CD8-positive, alpha-beta memory T cell (primary cell): ENCODE measurements at places on chromosomes 5 and 9. TPM values are rescaled to one million over a fixed set of nuclear protein-coding genes. Genes with fewer than 3 reads are reported as not detected.

DNA sequence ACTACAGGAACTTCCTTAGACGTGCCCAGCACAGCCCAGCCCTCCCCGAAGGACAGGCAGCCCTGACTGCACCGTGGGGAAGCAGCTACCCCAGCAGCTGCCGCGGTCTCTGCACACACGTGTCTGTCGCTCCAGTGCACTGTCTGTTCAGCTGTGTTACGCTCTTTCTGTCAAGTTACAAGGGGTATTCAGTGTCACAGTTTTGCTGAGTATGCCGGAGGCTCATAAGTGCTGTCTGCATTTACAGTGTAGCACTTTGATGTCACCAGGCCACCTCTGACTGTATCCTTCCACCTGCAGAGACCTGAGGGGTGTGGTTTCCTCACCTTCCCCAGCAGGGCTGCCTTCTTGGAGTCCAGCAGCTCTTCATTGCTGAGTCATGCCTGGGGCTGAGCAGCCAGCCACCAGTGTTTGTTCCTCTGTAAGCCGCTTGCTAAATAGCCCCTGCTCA lies 126.8 kb downstream of the EHMT1 start:
- peaks cover 25% of the 10 kb centered on the region for H3K36me3 ChIP-seq
- H3K27me3 ChIP-seq, result no peaks in the 10 kb centered on the region
- peaks cover 6% of the 10 kb centered on the region for H3K4me1 ChIP-seq
- H3K4me3 ChIP-seq, result no peak overlapping the region
- no peak for DNase-seq

- H3K4me3 ChIP-seq, result no peak overlapping the region
- DNase-seq, result no peak
- no peaks in the 10 kb centered on the region for H3K27me3 ChIP-seq
- H3K4me1 ChIP-seq, result peaks cover 10% of the 10 kb centered on the region
- H3K27ac ChIP-seq, result no peak overlapping the region
- H3K36me3 ChIP-seq, result no peaks in the 10 kb centered on the region
These were observed 33.8 kb upstream of the FYB1 start for GRCh38 chr5:39253196-39253595.

GRCh38 chr5:122137702-122138101 lies 8.4 kb downstream of the ZNF474 start:
- H3K36me3 ChIP-seq, result no peaks in the 10 kb centered on the region
- peaks cover 6% of the 10 kb centered on the region for H3K4me1 ChIP-seq
- DNase-seq, result peak; percentile 40
- H3K27ac ChIP-seq, result no peak overlapping the region

DNA sequence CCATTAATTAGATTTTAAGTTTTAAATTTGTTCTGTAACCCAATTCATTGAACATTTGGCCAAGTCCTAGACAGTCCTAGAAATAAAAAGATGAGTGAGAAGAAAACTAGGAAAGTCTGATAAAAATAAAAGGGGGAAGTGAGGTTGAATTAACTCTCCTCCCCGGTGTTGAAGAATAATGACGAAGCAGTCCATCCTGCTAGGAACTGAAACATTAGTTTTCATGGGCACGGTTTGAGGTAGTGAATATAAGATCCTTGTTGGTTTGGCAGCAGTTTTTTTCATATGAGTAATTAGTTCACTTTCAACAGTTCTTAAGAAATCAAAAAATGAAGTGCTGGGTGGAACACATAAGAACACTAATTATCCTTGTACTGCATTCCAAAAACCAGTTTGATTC lies 103.1 kb downstream of the MTREX start:
- DNase-seq, result no peak
- H3K4me3 ChIP-seq, result no peak overlapping the region
- no peaks in the 10 kb centered on the region for H3K27me3 ChIP-seq
- H3K27ac ChIP-seq, result no peak overlapping the region

GRCh38 chr5:126003309-126003708 lies 419.9 kb upstream of the GRAMD2B start:
- no peak for DNase-seq
- no peak overlapping the region for H3K27ac ChIP-seq
- no peaks in the 10 kb centered on the region for H3K36me3 ChIP-seq
- no peaks in the 10 kb centered on the region for H3K27me3 ChIP-seq
- H3K4me1 ChIP-seq, result no peaks in the 10 kb centered on the region
- no peak overlapping the region for H3K4me3 ChIP-seq

GRCh38 chr5:172913117-172913850 lies 45.9 kb upstream of the RPL26L1 start:
- no peak for DNase-seq
- no peak overlapping the region for H3K27ac ChIP-seq
- peaks cover under 1% of the 10 kb centered on the region for H3K4me1 ChIP-seq
- H3K4me3 ChIP-seq, result no peak overlapping the region

The PCDHGA11 gene
- total RNA-seq, result not detected

GRCh38 chr5:10828241-10828640 lies 67.2 kb upstream of the DAP start:
- no peaks in the 10 kb centered on the region for H3K36me3 ChIP-seq
- no peaks in the 10 kb centered on the region for H3K4me1 ChIP-seq
- H3K27ac ChIP-seq, result no peak overlapping the region
- H3K27me3 ChIP-seq, result no peaks in the 10 kb centered on the region
- DNase-seq, result no peak

- H3K27ac ChIP-seq, result no peak overlapping the region
- H3K4me1 ChIP-seq, result no peaks in the 10 kb centered on the region
- no peaks in the 10 kb centered on the region for H3K27me3 ChIP-seq
- DNase-seq, result no peak
- H3K36me3 ChIP-seq, result no peaks in the 10 kb centered on the region
These were observed 194.7 kb downstream of the SREK1 start for GRCh38 chr5:66338828-66339227.

GRCh38 chr9:76882686-76883085 lies 23.2 kb downstream of the PRUNE2 start:
- no peak overlapping the region for H3K4me3 ChIP-seq
- H3K27ac ChIP-seq, result no peak overlapping the region
- no peaks in the 10 kb centered on the region for H3K27me3 ChIP-seq
- no peaks in the 10 kb centered on the region for H3K36me3 ChIP-seq

The PLPPR1 gene
- not detected for total RNA-seq

DNA sequence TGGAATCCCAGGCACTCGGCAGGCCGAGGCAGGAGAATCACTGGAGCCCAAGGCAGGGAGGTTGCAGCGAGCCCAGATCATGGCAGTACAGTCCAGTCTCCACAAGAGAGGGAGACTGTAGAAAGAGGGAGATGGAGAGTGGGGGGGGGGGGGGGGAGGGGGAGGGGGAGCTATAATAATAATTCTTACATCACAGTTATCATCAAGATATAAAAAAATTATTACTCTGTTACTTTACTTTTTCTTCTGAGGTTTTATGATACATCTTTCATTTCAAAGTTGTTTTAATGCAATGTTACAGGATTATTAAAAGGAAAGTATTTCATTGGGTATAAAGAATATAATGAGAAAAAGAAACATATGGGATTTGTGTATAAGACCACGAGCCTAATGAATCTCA lies 17.8 kb upstream of the RAB3C start:
- no peaks in the 10 kb centered on the region for H3K4me1 ChIP-seq
- no peaks in the 10 kb centered on the region for H3K36me3 ChIP-seq
- no peaks in the 10 kb centered on the region for H3K27me3 ChIP-seq
- H3K4me3 ChIP-seq, result no peak overlapping the region
- H3K27ac ChIP-seq, result no peak overlapping the region

DNA sequence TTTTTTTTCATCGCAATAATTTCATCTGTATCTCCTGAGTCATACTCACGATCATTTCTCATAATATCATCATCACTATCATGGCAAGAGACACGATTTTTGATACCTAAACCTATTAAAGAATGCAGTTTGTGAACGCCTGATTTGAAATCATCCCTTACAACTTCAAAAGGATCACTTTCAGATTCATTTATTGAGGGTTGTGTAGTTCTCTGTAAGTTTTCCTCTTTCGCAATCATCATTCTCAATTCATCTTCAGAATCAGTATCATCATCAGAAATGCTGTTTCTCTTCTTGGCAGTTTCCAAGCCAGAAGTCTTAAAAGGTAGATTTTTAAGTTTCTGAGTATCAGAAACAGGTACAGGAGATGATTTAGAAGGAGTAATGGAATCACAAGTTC lies 9.7 kb downstream of the NOL8 start:
- no peak for DNase-seq
- no peak overlapping the region for H3K27ac ChIP-seq
- no peaks in the 10 kb centered on the region for H3K27me3 ChIP-seq
- peaks cover 4% of the 10 kb centered on the region for H3K4me1 ChIP-seq

DNA sequence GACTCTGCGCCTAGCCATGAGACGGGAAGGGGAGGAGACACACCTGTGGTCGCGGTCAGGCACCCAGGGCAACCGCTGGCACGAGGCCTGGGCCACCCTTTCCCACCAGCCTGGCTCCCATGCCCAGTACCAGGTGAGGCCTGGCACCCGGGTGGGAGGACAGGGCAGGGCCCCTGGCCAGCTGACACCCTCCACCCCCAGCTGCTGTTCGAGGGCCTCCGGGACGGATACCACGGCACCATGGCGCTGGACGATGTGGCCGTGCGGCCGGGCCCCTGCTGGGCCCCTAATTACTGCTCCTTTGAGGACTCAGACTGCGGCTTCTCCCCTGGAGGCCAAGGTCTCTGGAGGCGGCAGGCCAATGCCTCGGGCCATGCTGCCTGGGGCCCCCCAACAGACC lies 5.0 kb downstream of the MAMDC4 start:
- H3K4me1 ChIP-seq, result no peaks in the 10 kb centered on the region
- H3K27me3 ChIP-seq, result no peaks in the 10 kb centered on the region
- H3K4me3 ChIP-seq, result no peak overlapping the region
- peak; percentile 45 for DNase-seq

- DNase-seq, result no peak
- peaks cover 44% of the 10 kb centered on the region for H3K4me1 ChIP-seq
- no peak overlapping the region for H3K27ac ChIP-seq
- no peaks in the 10 kb centered on the region for H3K27me3 ChIP-seq
These were observed 7.0 kb downstream of the HEMGN start for GRCh38 chr9:97930972-97931371.
